ENCODE measurements at places on chromosomes 4 and X. TPM values are rescaled to one million over a fixed set of nuclear protein-coding genes. Genes with fewer than 3 reads are reported as not detected.

Gene CCDC160
- polyA plus RNA-seq, result 0.27 TPM

Gene GPR82
- polyA plus RNA-seq, result 0.09 TPM

Gene XAGE1A
- not detected for polyA plus RNA-seq

Gene COX7B2
- polyA plus RNA-seq, result not detected
